ENCODE measurements at places on chromosomes 2 and 18.

- no peaks in the 10 kb centered on the region for H3K27me3 ChIP-seq
- DNase-seq = peak; percentile 63
- H3K27ac ChIP-seq = peak overlapping the region; percentile 60
- peaks cover 58% of the 10 kb centered on the region for H3K4me1 ChIP-seq
- no peaks in the 10 kb centered on the region for H3K36me3 ChIP-seq
Observed at GRCh38 chr2:38442643-38443541, 65.8 kb upstream of the ATL2 start.

- no peaks in the 10 kb centered on the region for H3K4me1 ChIP-seq
- no peak overlapping the region for H3K4me3 ChIP-seq
- H3K27me3 ChIP-seq = peaks cover 61% of the 10 kb centered on the region
- H3K36me3 ChIP-seq = no peaks in the 10 kb centered on the region
- H3K27ac ChIP-seq = no peak overlapping the region
- DNase-seq = no peak
Observed at GRCh38 chr2:176148751-176149421, 2.5 kb upstream of the HOXD4 start.

DNA sequence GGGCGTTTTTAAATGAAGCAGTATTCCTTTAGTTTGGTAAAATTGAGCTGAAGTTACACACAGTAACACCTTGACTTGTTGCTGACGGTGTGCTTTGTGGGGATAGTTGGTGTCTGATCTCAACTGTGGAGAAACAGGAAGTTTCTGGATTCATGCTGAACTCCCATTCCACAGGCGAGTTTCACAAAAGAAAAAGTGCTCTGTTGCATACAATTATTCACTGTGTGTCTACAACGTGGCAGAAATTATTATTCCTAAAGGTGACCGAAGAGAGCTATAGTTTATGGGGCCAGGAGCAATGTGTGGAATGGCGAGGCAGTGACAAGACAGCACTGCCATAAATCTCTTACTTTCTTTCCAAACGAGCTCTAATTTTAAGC, 463 bp upstream of the CABYR start:
- peaks cover 11% of the 10 kb centered on the region for H3K4me1 ChIP-seq
- no peak overlapping the region for H3K27ac ChIP-seq
- DNase-seq = no peak
- no peaks in the 10 kb centered on the region for H3K27me3 ChIP-seq

- H3K4me3 ChIP-seq = no peak overlapping the region
- no peaks in the 10 kb centered on the region for H3K27me3 ChIP-seq
- H3K27ac ChIP-seq = no peak overlapping the region
- H3K4me1 ChIP-seq = no peaks in the 10 kb centered on the region
Observed at GRCh38 chr18:23918395-23919032, 96.0 kb upstream of the TTC39C start.

- H3K4me3 ChIP-seq = no peak overlapping the region
- H3K36me3 ChIP-seq = no peaks in the 10 kb centered on the region
- no peaks in the 10 kb centered on the region for H3K27me3 ChIP-seq
- peaks cover 40% of the 10 kb centered on the region for H3K4me1 ChIP-seq
- DNase-seq = no peak
Observed at GRCh38 chr2:168566974-168567665, 111.0 kb downstream of the CERS6 start.

DNA sequence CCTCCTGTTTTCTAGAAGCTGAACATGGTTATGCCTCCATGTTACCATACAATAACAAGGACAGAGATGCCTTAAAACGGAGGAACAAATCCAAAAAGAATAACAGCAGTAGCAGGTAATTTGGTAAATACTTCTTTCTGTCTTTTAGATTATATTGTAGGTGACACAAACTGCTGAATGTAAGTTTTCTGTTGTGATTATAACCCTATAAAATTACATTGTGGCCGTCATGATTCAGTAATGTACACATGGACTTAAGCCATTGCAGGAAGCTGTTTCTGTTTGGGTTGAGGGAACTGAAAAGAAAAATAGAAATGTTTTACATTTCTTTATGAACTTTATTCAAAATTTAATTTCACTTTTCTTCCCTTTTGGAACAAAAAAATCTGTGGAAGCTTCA, 1.2 kb downstream of the MXD1 start:
- peak overlapping the region; percentile 94 for H3K4me3 ChIP-seq
- no peak overlapping the region for H3K27ac ChIP-seq
- peaks cover 6% of the 10 kb centered on the region for H3K36me3 ChIP-seq

DNA sequence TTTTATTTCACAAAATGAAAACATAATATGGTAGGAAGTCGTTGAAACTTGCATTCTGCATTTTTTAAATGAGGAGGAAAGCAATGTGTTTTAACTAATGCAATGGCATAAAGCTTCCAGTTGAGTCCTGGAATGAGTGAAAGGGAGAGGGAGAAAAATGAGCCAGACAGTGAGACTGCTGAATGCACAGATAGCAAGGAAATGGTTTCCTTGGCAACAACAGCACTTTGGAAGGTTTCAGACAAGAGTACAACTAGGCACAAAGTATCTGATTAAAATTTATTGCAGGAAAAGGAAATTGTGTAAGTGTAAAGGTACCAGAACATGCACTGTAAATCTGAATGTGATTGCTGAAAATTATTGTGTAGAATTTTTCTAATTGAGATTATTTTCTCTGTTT, 320.1 kb upstream of the KYNU start:
- no peaks in the 10 kb centered on the region for H3K36me3 ChIP-seq
- H3K27ac ChIP-seq = no peak overlapping the region
- no peak overlapping the region for H3K4me3 ChIP-seq
- no peaks in the 10 kb centered on the region for H3K4me1 ChIP-seq
- H3K27me3 ChIP-seq = no peaks in the 10 kb centered on the region
- DNase-seq = no peak

DNA sequence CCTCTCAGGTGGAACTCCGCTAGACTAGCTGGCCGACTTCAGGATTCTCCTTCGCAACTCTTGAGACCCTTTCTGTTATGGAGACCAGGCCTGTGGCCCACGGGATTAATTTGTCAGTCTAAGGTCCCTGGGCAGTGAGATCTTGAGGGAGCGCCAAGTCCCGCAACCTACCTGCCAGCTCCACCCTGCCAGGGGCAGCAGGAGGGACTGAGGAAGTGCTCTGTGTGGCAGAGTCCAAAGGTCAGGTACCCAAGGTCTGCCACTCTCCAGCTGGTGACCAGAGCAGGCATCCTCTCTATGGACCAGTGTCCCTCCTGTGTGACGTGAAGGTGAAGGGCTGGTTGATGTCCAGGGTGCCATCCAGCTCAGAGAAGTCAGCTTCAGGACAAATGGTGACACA, 4.3 kb upstream of the SPATA3 start:
- no peaks in the 10 kb centered on the region for H3K4me1 ChIP-seq
- no peak overlapping the region for H3K4me3 ChIP-seq
- H3K36me3 ChIP-seq = no peaks in the 10 kb centered on the region
- no peak for DNase-seq
- H3K27me3 ChIP-seq = peaks cover 11% of the 10 kb centered on the region

DNA sequence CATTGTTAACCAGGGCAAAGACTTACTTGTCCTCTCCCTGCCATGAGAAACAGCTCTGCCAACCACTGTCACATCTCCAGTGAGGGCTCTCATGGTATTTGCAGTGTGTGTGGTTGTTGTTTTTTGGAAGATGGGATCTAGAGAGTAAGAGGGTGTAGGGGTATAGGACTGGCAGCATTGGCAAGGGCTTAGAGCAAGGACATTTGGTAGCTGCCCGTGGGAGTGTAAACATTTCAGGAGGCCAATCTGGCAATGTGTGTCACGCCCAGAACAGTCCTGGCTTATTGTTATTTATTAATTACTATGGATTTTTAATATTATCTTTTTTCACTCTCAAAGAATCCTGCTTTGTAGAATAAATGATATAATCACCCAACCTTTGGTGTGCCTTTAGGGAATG, 90.5 kb downstream of the TMEM17 start:
- H3K27me3 ChIP-seq = no peaks in the 10 kb centered on the region
- H3K36me3 ChIP-seq = no peaks in the 10 kb centered on the region
- H3K4me1 ChIP-seq = peaks cover 9% of the 10 kb centered on the region
- no peak overlapping the region for H3K27ac ChIP-seq
- H3K4me3 ChIP-seq = no peak overlapping the region

GRCh38 chr2:157786663-157787363, 89.3 kb downstream of the ACVR1 start:
- DNase-seq = no peak
- peak overlapping the region; percentile 79 for H3K27ac ChIP-seq
- H3K4me1 ChIP-seq = peaks cover 88% of the 10 kb centered on the region
- no peaks in the 10 kb centered on the region for H3K36me3 ChIP-seq
- H3K27me3 ChIP-seq = no peaks in the 10 kb centered on the region

Data from thyroid gland (tissue), 4 donors.